Activated CD8-positive, alpha-beta memory T cell treated with anti-CD3 and anti-CD28 coated beads, Interleukin-2, amount 50 U/mL, for 4 hours (primary cell): ENCODE measurements at places on chromosomes 3 and 15.
A peak's percentile ranks its signal among the peaks of the same experiment; 100 is the strongest.

DNA sequence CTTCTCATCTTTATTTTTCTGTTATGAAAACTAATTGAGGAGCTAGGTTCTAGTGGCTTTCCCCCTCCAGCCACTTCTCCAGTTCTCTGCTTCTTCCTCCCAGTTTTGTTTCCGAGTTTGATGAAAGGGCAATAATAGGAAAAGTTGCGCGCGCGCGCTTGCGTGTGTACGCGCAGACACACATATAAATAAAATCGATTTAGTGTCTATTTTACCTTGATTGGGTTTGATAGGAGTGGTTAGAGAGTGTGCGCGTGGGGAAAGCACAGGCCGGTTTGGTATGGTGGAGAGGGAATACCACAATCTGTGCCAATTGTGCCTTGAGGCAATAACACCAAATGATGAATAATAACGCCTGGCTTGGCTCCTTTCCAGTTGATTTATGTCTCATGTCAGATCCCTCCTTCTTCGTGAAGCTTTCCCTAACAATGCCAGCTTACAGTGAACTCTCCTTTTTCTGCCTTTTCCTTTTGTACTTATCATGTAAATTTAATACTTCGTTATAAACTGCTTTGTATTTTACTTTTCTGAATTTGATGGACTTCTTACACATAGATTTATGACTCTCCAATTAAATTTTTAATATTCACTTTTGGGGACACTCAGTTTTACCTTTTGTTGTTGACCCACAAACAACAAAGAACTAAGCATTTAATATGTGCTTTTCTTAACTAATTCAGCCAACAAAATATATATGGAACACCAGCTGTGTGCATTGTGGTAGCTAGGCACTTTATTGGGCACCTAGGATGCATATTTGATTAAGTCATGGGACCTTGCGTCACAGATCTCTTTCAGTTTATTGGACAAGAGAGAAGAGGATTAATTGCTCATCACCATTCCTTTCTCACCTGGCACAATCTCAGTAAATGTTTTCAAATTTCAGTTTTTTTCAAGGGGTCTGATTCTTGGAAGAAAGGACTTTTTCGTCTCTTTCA, 1.7 kb downstream of the TIPARP start:
- peak; percentile 32 for DNase-seq

GRCh38 chr3:101050866-101051265, 57.6 kb upstream of the ABI3BP start:
- no peak for DNase-seq

DNA sequence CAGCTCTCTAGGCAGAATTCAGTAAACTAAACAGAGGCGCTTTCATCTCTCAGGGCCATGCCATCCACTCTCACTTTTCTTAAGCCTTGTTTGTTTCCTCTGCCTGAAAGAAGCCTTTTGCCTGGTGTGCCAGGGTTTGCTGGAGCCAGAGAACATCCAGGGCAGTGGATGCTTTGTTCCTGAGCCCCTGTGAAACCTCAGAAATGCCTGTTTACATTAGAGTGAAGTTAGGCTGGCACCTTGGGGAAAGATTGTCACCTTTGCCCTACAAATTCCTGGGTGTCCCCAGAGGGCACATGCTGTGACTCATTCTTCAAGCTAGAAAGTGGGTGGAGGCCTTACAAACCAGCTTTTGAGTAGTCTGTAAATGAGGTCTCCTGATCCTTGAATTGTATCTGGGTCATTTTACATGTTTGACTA, 10.7 kb upstream of the TRAK1 start:
- DNase-seq = no peak

- no peak for DNase-seq
Measured at GRCh38 chr15:56475351-56475750, 10.4 kb upstream of the MNS1 start.

GRCh38 chr15:39447881-39448280, 133.0 kb upstream of the THBS1 start:
- no peak for DNase-seq

DNA sequence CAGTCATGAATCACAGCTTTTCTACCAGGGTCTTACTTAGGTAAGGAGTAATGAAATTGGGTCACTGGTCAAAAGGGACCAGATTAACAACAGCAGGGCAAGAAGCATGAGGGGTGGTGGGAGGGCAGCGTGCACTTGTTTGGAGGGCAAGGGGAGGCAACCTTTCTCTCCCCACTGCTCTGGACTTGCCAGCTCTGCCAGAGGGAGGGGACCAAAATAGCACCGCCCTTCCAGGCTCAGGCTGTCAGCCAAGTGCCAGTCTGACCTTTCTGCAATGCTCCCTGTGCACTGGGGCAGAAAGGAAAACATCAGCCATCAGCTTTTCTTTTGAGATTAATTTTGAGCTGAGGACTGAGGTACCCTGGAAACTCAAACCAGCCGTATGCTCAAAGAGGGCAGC, 4.5 kb upstream of the ULK3 start:
- no peak for DNase-seq

DNA sequence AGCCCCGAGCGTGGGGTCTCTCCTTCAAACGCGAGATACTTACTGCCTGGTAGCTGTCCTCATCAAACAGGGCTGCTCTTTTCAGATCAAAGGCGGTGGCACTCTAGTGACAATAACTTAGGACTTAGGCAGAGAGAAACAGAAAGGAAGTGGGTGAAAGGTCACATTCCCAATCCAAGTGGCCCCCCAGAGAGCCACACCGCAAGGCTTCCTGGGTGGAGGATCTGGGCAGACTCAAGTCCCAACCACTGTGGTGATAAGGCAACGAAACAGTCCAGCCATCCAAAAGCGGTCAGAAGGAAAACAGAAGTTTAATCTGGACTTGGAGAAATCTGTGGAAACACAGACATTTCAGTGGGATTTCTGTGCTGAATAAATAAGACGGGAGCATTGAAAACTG, 227.2 kb downstream of the ADAMTS17 start:
- no peak for DNase-seq

DNA sequence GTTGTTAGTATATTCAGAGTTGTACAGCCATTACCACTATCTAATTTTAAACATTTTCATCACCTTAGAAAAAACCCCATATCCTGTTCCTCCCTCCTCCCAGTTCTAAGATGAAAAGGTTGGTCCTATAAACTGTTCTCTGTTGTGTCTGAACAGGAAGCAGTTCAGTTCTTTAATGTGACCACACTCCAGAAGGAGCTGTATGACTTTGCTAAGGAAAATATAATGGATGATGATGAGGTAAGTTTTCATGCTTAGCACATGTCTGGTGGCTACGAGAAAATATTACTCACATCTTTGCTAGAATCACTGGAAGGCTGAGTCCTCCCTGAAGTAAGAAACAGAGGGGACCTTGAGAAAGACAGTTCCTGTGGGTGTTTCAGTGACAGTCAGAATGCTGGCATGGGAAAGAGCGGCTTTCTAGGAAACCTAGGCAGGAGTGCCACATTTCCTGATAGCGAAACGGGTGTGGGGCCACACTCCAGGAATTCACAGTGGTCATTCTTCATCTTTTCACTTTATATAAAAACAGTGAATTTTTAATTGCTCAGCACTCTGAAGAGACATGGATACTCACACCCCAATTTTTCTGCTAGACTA, 20.3 kb downstream of the CRTAP start:
- no peak for DNase-seq

- DNase-seq = no peak
Measured at GRCh38 chr15:32908135-32908801, 190.5 kb downstream of the GREM1 start.

DNA sequence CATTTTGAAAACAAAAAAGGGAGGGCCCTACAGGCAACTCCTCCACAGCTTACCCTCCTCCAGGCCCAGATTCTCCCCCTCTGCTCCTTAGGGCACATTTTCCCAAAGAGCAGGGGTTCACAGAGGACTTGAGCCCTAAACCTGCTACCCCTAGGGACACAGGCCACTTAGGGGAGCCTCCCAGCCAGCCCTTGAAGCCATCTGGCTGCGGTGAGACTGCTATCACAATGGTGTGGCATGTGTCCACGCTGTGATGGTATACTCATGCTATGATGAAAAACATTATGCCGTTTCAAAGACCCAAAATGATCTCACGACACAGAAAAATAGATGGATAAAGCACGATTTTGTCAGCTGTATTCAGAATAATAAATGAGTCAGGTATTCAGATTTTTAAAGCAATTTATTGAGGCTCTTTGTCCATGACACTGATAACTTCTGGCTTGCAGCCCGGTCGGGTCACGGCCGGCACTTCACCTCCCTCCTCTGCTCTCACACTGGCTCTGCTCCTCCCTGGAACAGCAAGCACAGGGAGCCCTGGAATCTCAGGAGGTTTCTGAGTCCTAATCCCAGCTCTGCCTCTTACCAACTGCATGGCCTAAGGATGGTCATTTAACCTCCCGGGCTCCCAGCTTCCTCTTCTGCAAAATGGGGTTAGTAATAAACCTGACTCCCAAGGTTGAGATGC, 115.3 kb downstream of the MEGF11 start:
- DNase-seq = no peak
